ENCODE measurements at places on chromosomes 16 and 17.

DNA sequence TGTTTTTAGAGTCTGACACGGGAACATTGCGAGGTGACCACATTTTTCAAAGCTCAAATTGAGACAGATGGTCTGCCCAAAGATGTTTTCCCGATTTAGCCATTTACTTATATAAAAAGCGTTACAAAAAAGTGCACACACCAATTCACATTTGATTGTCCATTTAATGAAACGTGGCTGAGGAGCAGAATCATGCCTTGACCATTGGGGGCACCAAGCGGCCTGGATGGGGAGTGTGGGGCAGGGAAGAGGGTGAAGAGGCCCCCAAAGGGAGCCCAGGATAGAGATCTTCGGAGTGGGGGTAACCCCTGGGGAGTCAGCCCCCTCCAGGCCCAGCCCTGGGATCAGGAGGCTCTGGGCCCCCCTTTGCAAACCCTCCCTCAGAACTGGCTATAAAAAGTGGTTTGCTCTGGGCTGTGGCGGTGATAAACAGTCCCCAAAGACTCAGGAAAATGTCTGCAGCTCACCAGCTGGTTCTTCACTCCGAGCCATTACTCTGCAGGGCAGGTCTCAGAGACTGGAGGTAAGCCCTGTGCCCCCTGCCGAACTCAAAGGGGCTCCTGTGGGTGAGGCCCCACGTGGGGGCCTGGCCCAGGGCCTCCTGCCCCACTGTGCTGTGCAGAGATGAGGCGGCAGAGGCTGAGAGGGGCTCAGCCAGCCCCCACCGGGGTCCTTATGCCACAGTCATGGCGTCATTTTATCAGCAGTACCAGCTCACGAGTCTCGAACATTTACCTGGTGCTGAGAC is 105.9 kb upstream of the SEC14L1 start:
- DNase-seq = no peak

DNA sequence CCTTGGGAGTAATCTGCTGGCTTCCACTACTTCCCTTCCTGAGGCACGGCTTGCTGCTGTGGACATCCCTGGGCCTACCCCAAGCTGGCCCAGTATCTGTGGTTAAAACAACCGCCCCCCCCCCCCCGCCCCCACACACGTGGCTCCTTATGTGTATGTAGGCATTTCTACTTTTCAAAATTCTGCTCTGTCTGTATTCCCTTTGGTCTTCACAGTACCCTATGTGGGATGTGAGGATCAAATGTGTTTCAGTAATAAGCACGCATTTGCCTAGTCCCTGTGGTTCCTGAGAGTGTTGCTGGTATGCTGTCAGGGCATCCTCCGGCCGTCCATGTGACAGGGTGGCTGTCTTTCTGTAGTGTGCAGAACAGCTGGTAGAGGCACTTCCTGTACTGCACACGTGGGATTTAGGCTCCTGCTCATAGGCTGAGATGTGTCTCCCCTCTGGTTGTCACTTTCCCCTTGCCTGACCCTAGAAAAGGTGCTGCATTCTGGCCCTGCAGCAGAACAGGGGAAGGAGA is 2.2 kb downstream of the NT5M start:
- DNase-seq = no peak

GRCh38 chr17:77555121-77555591 is 403.3 kb upstream of the TNRC6C start:
- DNase-seq = no peak

DNA sequence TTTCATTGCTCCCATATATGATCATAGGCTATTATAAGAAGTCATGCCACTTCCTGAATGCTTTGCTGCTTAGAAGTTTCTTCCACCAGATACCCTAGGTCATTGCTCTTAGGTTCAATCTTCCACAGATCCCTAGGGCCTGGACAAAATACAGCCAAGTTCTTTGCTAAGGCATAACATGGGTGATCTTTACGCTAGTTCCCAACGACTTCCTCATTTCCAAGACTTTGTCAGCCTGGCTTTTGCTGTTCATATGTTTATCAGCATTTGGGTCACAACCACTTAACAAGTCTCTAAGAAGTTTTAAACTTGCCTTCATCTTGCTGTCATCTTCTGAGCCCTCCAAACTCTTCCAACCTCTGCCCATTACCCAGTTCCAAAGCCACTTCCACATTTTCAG is 20.1 kb upstream of the DLX3 start:
- no peak for DNase-seq

- no peak for DNase-seq
Observed at GRCh38 chr17:79188048-79188447, 113.4 kb downstream of the ENGASE start.

- no peak for DNase-seq
Observed at GRCh38 chr16:78489072-78489471, 389.6 kb downstream of the WWOX start.

- DNase-seq = no peak
Observed at GRCh38 chr16:31707743-31708335, 165.8 kb upstream of the ZNF267 start.

DNA sequence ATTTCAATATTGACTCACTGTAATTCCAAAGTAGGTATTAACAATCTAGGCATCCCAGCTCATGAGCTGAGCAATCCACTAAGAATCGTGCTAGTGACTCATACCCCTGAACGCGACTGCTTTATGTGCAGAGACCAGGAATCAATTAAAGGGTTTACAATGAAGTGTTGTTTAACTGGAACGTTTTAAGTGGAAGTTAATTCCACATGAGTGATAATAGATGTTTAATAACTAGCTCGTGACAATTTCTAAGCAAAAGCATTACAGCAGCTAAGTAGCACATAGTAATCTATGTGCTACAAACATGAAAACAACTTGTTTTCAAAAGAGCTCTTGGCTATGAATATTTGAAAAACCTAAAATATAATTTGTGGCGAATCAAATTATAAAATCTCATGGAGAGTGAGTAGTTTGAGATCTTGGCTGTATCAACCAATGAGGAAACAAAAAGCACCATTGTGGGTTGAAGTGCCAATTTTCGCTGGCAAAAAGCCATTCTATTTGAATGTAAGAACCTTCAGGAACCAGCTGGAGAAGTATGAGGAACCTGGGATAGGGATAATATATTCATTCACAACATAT is 9.4 kb downstream of the GJC1 start:
- DNase-seq = peak; percentile 91

DNA sequence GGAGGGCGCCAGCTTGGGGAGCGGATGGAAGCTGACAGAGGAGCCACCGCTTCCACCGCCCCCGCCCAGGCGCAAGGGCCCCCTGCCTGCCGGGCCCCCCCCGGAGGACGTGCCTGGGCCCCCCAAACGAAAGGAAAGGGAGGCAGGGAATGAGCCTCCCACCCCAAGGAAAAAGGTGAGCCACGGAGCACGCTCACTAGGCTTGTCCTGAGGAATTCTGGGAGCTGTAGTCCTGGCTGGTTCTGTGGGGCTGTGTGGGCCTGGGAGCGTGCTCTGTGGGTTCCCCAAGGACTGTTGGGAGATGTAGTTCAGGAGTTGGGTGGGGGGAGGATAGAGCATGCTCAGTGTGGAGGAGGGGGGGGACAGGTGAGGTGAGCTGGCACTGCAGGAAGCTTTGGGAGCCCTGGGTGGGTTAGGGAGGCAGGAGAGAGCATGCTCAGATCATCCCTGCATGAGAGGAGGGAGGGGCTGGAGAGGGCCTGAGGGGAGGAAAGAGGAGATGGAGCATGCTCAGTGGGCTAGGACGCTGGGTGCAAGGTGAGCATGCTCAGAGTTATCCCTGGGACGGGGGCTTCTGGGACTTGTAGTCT is 4.5 kb downstream of the FBXL19 start:
- DNase-seq = no peak

GRCh38 chr16:86578611-86579267 is 390 bp downstream of the FOXL1 start:
- DNase-seq = no peak

GRCh38 chr17:78993241-78993956 is 13.7 kb upstream of the LGALS3BP start:
- DNase-seq = no peak

DNA sequence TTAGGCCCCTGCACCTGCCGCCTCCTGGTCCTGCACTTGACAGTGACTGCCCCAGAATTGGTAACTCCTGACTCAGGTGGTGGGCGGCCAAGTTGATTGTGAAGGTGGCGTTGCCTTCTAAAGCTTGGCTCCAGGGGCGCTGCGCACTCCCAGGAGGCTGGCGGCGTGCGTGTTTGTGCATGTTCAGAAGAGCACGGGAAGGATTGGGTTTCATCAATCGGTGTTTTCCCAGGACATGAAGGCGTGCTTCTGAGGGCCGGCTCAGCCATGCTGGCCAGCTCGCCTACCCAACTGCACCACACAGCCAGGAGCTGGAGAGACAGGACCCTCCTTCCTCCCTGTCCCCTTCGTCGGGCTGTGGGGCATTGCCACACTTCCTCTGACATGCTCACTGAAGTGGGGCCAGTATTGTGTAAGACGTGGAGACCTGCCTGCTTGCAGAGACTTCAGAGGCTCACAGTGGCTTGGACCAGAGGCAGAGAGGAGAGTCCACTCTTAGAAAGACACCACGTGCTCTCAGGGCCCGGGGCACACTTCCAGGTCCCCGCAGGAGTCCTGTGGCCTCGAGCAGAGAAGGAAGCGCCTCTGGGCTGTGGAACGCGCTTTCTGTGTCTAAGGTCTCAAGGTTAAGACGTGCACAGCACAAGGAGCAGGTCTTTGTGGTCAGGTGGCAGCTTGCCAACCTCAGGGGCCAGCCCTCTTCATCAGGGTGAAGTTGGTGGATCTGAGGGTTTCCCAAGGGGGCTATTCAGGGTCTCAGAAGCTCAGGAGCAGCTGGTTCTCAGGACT is 2.8 kb downstream of the RAB40C start:
- DNase-seq = no peak

DNA sequence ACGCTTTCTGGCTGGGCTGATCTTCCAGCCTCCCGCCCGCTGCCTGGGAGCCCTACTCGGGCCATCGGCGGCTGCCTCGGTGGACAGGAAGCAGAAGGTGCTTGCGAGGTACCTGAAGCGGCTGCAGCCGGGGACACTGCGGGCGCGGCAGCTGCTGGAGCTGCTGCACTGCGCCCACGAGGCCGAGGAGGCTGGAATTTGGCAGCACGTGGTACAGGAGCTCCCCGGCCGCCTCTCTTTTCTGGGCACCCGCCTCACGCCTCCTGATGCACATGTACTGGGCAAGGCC is 30.7 kb downstream of the CIITA start:
- DNase-seq = no peak

DNA sequence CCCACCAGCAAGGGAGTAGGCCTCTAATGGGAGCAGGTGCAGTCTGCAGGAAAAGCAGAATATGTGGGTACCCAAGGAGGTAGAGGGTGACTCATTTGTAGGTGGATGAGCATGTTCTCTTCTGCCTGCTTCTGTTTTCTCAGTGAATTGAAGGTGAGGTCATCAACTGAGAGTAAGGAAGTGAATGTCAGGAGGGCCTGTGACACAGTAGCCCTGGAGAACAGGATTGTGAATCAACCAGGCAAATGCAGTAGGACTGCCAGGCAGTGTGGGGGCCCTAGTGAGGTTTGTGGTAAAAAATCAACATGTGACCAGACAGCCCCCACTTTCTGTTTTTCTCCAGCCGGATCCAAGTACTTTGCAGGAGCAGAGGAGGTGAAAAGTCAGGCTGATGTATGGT is 150.5 kb upstream of the SOX9 start:
- DNase-seq = no peak

DNA sequence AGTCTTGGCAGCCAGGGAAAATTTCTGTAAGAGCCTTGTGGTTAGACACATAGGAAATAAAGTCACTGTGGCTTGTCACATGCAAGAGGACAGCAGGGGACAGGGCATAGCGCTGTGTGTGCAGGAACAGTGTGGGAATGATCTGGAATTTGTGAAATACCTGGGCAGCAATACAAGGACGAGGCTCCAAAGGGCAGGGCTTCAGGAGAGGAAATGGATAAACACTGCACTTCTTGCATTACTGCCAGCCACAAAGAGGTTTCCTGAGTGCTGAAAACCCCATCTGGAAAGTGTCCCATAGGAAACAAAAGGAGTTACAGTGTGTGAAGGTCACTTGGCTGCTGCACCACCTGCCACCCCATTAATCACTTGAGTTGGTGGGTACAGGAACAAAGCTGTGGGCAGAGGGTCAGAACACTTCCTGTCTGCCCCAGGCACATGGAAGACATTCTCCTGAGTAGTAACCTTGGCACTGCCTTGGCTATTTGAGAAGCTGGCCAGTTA is 12.1 kb upstream of the HP start:
- DNase-seq = no peak

DNA sequence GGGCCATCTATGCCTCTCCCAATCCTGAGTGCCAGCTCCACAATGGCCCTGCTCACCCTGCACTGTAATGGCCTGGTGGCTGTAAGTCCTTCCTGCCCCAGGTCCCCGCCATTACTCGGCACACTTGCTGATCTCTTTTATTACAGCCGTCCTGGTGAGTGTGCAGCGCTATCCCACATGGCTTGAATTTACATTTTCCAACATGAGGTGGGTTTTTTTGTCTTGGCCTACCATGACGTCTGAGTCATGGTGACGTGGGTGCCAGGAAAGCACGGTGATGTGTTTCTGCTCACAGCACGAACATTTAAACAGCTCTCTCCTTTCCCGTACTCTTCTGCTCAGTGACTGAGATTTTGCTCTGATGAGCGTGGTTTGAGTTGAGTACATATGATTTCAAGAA is 55.2 kb upstream of the FOXF1 start:
- peak; percentile 60 for DNase-seq

DNA sequence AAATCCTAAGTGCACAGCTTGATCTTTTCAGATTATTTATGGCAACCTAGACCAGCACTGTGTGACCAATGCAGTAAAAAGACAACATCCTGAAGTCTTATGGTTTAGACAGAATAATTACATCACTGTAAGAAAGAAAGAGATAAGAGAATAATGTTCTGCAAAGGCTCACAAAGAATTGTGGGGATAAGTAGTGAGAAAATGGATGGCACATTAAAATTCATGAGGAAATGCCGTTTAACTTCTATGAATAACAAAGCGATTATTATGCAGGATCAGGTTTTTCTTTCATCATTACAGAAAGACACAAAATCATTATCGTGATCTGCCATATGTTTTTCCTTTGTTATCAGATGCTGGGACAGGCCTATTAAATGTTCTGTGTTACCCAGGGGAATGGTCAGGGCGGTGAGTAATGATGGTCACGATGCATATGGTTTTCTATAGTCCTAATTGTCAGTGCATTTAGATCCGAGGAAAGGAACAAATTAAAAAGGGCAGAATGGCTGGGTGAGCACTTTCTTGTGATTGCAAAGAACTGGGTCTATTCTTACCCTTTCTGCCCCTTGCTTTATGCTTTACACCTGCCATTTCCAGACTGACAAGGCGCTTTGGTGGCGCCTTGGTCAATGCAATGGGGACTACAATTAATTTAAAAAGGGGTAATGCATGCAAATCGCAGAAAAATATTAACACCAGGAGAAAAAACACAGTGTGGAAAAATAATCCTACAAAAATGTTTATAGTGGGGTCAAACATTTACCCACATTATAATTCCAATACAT is 18.1 kb upstream of the DHX40 start:
- no peak for DNase-seq

GRCh38 chr17:18285296-18285695 is 24.8 kb downstream of the MIEF2 start:
- no peak for DNase-seq

- DNase-seq = no peak
Observed at GRCh38 chr16:50839920-50840729, 98.2 kb downstream of the CYLD start.
